Activated CD4-positive, alpha-beta T cell treated with anti-CD3 and anti-CD28 coated beads, Interleukin-2, Interleukin-6, amounts not matched to agents 100 ng/mL and 50 ng/mL, durations not matched to agents 16 hours and 8 hours (primary cell): ENCODE measurements at places on chromosomes 6 and 20.

DNA sequence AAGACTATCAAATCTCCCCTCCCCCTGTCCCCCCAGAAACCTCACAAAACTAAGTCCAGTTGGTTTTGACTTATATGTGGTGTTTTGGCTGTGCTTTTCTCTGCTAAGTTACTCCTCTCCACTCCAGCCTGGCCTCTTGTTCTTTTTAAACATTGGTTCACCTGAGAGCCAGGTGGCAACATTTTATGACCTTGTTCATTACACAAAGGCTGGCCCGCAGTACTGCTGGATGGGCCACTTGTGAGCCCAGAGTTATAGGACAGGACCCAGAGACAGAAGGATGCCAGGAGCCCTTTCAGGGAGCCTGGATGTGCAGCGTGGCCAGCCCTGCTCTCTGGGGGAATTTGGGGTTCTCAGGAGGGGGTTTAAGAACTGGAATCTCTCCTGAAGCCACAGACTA lies 90.0 kb downstream of the RAMACL start:
- no peak for DNase-seq

DNA sequence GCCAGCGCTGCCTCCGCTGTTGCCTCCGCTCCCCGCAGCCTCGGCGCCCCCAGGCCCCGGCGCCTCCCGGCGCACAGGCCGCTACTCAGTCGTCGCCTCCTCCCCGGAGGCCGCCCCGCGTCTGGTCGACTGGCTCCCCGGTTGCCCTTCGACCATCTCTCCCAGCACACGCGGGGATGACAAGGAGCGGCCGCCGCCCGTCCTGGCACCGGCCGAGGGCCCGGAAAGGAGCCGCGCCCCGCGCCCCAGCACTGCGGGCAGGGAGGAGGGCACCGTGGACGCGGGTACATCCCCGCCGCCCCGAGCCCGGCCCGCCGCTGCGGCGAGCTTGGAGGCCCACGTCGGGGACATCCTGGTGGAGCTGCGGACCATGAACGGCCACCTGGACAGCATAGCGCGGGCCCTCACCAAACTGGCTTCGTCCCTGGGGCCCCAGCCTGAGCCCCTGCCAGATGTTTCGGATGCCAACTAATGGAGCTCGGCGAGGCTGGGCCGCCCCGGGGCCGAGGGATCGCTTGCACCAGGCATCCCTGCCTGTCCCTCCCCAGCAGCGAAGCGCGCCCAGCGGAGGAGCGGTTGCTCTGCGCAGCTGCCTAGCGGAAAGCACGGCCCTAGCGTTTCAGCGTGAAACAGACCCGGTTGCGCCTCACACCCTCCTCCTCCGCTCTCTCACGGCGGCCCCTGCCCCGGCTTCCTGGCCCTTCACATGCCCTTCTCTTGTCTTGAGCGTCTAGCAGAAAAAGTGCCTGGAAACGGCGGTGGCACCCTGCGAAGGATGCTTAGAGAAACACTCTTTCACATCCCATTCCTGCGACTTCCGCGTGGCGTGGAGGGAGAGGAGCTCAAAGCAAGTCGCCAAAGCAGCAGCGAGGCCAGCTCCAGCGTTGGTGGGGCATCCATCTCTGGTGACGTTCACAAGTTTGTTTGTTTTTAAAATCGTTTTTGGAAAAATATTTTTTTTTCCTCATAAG lies 285.8 kb upstream of the SUPT3H start:
- DNase-seq: peak; percentile 71

GRCh38 chr6:159100395-159101182 lies 55.8 kb upstream of the TAGAP start:
- no peak for DNase-seq

DNA sequence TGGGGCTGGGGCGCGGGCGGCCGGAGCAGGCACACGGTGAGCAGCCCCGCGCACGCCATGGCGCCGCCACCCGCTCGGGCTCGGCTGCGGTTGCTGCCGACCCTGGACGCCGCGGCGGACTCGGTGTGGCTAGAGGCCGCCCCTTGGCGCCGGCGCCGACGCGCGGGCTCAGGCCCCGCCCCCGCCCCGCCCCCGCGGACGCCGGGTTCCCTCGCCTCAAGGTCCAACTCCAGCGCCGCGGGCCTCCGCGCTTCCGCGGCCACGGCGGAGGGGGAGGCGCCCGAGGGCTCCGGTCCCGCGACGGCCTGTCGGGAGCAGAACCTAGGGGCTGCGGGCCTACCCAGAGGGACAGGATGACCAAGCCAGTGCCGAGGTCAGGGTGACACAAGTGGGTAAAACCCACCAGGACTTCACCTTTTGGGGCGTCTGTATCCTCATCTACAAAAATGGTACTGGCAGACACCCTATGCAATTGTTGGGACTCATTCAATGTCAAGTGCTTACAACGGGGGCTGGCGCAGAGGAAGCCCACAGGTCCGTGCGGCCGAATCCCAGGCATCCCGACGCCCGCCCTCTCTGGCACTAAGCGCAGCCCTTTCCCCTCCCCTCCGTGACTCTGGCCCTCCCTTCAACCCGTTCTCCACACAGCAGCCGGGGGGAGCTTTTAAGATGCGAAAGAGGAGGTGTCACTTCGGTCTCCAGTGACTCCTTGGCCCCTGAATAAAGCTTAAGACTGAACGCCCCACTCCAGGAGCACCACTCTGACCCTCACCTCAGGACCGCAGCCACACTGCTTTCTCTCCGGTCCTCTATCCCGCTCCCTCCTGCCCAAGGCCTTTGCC lies at the start of gene NECAB3:
Gene NECAB3, minus strand, starts transcription at position 135 of the 842 bp plus-strand sequence. Its CDS starts 76 bp downstream, at position 59.
- DNase-seq: peak; percentile 78

DNA sequence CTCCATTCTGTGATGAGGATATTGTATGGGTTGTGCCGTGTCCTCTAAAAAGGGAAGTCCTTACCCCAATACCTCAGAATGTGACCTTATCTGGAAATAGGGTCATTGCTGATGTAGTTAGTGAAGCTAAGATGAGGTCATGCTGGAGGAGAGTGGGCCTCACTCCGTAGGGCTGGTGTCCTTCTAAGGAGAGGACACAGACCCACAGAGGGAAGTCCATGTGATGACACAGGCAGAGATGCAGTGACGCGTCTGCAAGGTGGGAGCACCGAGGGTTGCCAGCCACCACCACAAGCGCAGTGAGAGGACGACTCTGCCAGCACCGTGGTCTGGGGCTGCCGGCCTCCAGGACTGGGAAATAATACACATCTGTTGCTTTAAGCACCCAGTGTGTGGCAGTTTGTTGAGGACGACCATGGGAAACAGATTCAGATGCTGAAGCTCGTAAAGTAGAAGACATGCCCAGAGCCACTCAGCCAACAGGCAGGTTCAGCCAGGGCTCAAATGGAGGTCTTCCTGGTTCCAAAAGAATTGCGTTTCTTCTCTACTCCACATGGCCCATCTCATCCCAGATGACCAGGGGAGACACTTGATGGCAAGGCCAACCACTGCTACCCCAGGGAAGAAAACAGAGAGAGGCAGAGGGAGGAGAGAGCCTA lies 59.2 kb upstream of the DUSP22 start:
- no peak for DNase-seq

- no peak for DNase-seq
These were observed 22.6 kb downstream of the B4GALT5 start for GRCh38 chr20:49690899-49691620.

GRCh38 chr6:63504777-63505384 lies 67.4 kb upstream of the LOC128125822 start:
- DNase-seq: peak; percentile 61

GRCh38 chr6:47630587-47630986 lies 67.8 kb upstream of the ADGRF4 start:
- no peak for DNase-seq

GRCh38 chr6:25596928-25597818 lies 54.8 kb upstream of the SCGN start:
- DNase-seq: no peak

GRCh38 chr20:50798650-50799049 lies 3.8 kb downstream of the BCAS4 start:
- no peak for DNase-seq

DNA sequence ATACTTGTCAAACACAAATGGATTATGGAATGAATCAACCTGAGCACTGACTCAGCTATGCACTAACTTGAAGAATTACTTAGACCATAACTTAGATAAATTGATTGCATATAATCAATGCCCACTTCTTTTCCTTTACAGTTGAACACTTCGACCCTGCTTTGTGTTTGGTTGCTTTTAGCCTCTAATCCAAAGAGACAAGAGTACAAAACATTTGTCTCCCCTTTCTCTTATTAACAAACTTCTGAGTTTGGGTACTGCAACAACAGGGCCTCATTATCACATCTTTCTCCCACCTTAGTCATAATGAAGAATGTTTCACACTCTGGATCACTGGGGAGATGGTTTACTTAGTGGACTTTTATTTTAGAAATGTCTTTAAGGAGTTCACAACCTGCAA lies 2.6 kb upstream of the TAAR6 start:
- no peak for DNase-seq

- peak; percentile 64 for DNase-seq
These were observed 9.3 kb upstream of the KCNK15 start for GRCh38 chr20:44736170-44737021.

- DNase-seq: no peak
These were observed at the start of gene MYL9 for GRCh38 chr20:36541227-36541767. Gene MYL9, plus strand, starts transcription at chr20:36541519. Its CDS starts 3,366 bp downstream, at chr20:36544885.

DNA sequence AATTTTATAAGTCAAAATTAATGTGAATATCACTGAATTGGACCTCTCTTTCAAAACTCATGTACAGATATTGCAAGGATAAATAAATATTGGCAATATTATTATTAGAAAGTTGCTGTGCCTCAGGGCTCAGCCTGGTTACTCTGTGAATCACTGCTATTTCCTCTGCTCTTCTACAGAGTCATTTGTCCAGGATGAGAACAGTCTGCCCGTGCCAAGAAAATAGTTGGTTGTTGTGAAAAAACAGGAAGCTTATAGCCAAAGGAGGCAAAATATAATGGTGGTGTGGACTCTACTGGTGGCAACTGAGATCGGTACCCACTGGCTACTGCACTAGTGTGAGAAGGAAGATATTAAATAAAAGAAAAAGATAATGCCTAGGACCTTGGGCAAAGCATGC lies 93.6 kb downstream of the RIMS1 start:
- DNase-seq: no peak

DNA sequence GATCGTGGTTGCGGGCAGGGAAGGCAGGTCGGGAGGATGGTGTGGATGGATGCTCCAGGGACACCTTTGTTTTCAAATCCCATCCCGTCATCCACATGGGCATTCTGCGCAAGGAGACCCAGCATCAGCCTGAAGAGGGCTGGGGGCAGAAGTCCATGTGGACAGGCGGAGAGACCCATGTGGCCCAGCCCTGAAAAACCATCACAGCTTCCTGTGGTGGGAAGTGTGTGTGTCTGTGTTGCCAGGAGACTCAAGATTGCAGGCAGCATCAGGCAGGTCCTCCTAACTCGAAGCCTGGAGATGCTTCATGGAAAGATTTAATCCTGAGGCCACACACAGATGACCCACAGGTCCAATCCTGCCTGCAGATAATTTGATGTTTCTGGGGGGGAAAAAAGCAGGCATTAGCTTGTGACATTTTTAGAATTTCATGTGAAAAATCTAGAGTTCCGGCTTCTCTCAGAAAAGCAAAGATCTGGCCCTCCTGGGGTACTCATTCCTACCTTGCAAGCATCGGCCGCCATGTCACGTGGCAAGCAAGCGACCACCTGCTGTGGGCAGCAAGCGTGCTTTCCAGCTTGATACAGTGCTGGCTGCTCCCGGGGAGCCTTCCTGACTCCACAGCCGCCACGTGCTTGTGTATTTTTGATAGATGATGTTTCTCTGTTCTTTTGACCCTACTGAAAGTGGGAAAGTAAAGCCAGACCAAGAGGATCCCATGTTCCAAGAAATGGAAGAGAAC lies 25.8 kb downstream of the BCAS4 start:
- DNase-seq: no peak

DNA sequence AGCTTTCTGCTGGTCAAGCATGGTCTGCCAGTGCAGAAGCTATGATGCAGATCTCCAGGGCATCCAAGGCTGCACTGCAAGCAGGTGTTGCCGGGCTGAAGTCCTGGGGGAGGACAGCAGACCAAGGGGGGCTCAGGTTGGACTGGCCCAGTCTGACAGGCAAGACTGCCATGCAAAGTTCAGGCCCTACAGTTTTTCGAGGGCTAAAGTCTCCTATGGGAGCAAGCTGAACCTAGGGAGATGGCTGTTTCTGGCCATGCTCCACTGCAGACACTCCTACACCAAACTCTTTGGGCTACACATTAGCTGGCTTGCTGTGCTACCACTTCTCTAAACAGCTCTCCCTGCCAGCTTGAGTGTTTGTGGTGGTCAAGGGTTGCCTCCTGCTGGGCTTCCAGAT lies 130.0 kb upstream of the SYNCRIP start:
- no peak for DNase-seq

- DNase-seq: peak; percentile 73
These were observed 7.2 kb downstream of the GCNT2 start for GRCh38 chr6:10528158-10528981.

DNA sequence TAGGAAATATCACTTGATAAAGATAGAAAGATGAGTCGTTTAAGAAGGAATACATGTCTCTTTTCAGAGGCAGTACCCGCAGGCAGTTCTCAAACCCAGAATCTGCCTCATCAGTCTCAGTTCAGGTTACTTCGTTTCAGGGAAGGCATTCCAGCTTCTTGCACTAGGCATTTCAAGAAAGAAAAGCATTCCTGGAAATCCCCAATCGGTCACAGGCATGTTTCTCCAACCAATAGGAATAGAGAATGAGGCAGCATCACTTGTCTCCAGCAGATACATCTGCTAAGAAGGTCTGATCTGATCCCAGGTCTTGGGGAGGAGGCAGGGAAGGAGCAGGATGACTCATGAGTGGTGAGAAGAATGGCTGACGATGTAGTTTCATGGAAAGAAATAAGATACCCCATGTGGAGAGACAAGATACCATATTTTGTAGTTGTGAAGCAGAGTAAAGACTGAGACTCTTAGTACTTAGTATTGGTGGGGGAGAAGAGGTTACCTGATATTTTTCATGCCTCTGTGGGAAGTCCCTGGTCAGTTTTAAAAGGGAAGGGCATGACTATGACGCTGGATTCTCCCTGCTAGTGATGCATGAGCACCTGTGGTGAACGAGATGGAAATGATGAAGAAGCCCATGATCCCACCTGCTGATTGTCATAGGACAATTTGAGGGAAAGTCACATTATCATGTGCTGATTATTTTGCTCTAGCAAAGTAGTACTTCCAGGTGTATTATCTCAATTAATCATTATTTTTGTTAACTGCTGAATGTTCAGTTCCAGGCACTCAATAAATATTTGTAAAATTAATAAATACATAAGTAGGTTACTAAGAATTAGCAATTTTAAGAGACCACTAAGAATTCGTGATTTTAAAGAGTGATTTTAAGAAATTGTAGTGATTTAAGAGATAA lies 20.3 kb upstream of the HLA-DRB1 start:
- DNase-seq: peak; percentile 78

- DNase-seq: no peak
These were observed 26.3 kb downstream of the GNL1 start for GRCh38 chr6:30530014-30530413.

- no peak for DNase-seq
These were observed 5.4 kb downstream of the DUSP22 start for GRCh38 chr6:297571-298232.
